ENCODE measurements at places on chromosomes 3 and 15.
A peak's percentile ranks its signal among the peaks of the same experiment; 100 is the strongest.

DNA sequence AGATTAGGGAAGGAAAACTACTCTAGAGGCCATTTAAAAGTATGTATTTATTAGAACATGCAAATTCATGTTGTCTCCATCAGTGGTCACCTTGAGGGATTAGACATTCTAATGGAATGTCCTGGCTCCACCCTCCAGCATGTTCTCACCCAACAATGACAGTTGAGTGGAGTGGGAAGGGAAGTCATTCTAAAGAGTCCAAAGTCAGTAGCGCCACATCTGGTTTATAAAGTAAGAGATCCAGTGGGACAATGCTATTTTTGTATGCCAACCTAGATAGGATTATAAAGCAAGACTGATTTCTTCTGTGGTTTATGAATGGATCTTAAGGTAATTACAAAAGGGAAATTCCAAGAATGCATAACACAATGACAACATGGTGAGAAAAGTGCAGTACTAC is 33.3 kb downstream of the SLC24A1 start:
- DNase-seq, result no peak

DNA sequence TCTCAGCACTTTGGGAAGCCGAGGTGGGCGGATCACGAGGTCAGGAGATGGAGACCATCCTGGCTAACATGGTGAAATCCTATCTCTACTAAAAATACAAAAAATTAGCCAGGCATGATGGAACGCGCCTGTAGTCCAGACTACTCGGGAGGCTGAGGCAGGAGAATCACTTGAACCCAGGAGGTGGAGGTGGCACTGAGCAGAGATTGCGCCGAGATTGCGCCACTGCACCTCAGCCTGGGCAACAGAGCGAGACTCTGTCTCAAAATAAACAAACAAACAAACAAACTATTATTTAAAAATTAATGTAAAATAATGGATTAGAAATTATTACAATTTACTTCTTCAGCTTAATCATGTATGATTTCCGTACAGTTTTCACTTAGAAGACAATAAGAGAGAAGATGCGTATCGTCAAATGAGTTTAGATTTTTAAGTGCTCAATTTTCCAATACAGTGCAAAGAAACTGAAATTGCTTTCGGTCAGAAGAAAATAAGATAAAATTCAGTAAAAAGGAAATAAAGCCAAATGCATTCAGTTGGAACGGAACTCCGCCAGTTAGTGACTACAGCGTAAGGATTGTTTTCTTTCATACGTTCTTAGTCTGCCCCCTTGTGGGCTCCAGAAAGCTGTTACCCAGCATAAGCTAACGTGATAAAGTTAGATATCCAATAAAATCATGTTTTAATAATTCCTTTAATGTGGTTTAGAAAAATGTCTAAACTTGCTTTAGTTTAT is 24.8 kb downstream of the AADAC start:
- DNase-seq, result peak; percentile 16

DNA sequence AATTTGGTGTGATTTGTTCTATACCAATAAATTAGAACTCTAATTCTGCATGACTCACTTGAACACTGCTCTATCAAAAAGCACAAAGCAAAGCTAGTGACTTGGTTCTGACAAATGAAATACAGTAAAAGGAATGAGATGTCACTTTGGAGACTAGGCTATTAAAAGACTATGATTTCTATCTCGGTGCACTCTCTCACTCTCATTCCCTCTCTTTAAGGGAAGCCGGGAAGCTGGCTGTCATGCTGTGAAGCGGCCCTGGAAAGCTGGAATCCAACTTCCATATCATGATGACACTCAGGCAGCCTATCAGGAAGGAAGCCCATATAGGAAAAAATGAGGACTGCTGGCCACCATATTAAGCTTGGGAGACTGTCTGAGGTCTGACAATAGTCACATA is 590.1 kb upstream of the CBLB start:
- DNase-seq, result no peak

GRCh38 chr15:32042269-32042972 is 12.1 kb downstream of the CHRNA7 start:
- DNase-seq, result no peak

- DNase-seq, result no peak
These were observed 86.6 kb upstream of the SLC6A11 start for GRCh38 chr3:10729439-10729838.

- DNase-seq, result no peak
These were observed 87.9 kb downstream of the ULK4 start for GRCh38 chr3:41874022-41874421.

- no peak for DNase-seq
These were observed 99.8 kb upstream of the ROPN1 start for GRCh38 chr3:124091716-124092115.

GRCh38 chr3:102896851-102897621 is 462.2 kb downstream of the ZPLD1 start:
- DNase-seq, result no peak

GRCh38 chr3:171156401-171157010 is 130.0 kb upstream of the SLC2A2 start:
- DNase-seq, result no peak

GRCh38 chr3:196280689-196281440 is 6.7 kb downstream of the PCYT1A start:
- DNase-seq, result no peak

GRCh38 chr15:67253549-67254237 is 768 bp downstream of the AAGAB start:
- DNase-seq, result no peak

GRCh38 chr3:10511809-10512494 is 6.6 kb upstream of the ATP2B2 start:
- DNase-seq, result no peak

DNA sequence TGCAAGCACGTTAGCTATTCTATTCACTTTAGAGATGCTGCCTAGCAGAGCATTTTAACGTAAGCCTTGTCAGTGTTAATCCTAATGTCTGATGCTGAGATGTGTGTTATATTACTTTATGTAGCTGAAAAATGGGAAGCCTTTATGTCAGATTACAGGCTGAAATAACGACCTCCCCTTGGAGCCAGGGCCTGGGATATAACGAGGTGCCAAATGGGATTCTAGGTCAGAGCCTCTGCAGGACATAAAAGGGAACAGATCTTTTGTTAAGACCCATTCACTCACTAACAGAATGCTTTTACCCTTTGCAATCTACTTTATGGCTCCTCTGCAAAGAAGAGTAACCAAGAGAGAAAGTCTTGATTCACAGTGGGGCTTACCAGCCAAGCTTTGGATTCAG is 815.5 kb upstream of the CFAP20DC start:
- DNase-seq, result no peak

GRCh38 chr3:31710123-31710803 is 177.5 kb downstream of the STT3B start:
- DNase-seq, result no peak

GRCh38 chr3:180617049-180617448 is 15.1 kb downstream of the TTC14 start:
- no peak for DNase-seq

DNA sequence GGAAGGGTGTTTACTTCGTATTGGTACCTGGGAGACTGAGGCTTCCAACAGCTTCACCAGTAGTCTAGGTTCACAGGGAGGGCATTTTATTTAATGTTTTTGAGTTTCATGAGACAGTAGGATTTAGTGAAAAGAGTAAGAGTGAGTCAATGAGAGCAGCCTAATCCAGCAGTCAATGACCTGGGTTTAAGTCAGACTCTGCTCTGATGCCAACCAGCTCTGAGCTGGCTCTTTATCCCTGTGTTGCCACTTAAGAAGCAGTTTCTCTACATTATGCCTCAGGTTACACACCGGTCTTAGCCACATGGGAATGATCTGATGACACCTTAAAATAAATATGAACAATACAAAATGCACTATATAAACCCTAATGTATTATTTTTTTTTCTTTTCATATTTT is 59.4 kb upstream of the KCNMB2 start:
- no peak for DNase-seq

- DNase-seq, result peak; percentile 3
These were observed 16.8 kb downstream of the EMC4 start for GRCh38 chr15:34241376-34242330.

DNA sequence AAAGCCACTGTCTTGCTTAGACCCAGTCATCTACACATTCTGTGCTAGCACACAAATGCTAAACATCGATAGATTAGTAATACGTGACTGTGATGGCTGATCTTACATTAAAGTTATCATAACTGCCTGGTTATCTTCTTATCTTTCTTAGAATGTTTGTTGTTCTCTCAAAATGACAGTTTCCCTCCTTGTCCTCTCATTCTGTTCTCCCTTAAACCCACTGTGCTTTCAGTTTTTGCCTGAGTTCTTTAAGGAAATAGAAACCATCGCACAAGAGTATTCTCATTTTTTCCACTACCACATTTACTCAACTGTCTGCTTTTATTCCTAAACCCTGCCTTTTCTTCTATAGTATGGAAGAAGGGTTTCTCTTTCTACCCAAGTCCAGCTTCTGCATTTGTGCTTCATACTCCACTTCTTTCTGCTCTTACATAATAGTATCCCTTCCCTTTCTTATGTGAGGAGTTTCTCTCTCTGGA is 17.1 kb downstream of the STX19 start:
- DNase-seq, result no peak

GRCh38 chr3:48856469-48856868 is 8.8 kb upstream of the PRKAR2A start:
- no peak for DNase-seq

DNA sequence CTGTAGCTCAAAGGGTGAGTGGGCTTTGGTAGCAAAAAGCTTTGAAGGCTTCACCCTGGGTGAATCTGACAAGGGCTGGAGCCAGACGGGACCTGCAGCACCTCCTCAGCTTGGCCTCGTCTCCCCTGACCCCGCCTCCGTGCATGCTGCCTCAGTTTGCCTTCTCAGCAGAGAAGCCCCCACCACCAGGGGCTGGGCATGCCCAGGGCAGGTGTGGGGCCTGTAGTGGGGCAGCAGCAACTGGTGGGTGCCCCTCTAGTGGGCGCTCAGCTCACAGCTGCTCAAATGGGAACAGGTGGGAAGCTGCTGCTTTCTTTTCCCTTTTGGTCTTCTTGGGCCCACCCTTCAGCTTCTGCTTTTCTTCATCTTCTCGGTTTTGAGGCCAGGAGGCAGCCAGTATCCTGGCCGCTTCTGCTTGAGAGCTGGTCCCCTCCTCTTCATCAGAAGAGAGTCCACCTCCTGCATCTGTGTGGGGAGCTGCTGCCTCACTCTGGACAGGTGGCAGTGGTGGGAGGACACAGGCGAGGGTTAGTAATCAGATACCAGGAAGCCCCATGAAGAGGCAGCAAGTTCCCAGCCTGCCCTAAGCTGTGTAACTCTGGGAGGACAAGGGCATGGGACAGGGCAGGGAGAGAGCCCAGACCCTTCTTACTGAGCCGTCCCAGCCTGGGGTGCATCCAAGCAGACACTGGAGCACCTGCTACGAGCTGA is 21.0 kb downstream of the TMEM43 start:
- DNase-seq, result no peak

GRCh38 chr15:59327942-59328341 is 44.7 kb downstream of the MYO1E start:
- no peak for DNase-seq

GRCh38 chr3:137768361-137769321 is 4.5 kb downstream of the SOX14 start:
- DNase-seq, result no peak

DNA sequence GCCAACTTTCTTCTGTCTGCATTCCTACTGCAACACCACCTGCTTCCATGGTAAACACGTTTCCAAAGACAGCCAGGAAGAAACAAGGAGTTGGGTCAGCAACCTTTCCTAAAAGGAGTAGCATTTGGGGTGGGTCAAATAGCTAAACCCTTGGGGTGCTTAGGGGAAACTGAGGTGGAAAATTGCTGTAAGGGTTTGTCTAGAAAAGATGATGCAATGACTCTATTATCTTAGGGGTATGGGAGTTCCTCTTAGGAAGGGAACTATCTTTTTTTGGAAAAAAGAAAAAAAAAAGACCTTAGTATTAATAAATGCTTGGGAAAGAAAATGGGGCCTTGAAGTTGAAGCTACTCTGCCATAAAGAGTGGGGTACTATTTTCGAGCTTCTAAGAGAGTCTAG is 86.1 kb upstream of the POMGNT2 start:
- no peak for DNase-seq

GRCh38 chr15:101556273-101556672 is 66.8 kb upstream of the PCSK6 start:
- no peak for DNase-seq

- DNase-seq, result no peak
These were observed 199.4 kb upstream of the PPP2R3A start for GRCh38 chr3:135766115-135766514.

DNA sequence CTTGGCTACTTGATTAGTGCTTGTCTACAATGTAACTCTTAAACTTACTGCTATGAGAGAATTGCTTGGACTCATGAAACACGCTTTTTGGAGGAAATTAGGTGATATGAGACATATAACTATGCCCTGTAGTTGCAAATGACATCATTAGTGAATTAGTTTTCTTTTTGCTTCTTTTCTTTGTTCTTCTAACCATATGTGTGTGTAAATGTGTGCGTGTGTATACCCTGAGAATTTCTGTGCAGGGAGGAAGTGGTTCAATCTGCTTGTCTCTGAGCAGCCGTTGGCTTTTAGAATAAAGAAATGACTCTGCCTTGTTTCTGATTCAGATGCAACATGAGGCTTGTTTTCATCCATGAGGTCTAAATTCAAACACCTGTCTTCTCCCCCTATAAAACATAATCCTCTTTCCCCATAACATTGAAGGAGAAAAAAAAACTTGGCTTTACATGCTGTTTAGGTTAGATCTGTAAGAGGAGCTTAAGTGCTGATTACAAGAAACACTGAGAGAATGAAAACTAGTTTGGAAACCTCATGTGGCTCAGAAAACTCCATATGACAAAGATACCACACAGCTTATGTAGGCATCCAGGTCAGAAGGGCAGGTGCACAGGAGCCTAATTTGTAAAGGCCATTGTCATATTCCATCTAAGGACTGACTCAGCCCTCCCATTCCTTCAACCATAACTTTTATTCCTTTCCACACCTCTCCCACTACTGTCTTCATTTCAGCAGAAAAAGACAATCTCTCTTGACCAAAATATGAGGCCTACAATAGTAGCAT is 30.5 kb upstream of the BLM start:
- no peak for DNase-seq

DNA sequence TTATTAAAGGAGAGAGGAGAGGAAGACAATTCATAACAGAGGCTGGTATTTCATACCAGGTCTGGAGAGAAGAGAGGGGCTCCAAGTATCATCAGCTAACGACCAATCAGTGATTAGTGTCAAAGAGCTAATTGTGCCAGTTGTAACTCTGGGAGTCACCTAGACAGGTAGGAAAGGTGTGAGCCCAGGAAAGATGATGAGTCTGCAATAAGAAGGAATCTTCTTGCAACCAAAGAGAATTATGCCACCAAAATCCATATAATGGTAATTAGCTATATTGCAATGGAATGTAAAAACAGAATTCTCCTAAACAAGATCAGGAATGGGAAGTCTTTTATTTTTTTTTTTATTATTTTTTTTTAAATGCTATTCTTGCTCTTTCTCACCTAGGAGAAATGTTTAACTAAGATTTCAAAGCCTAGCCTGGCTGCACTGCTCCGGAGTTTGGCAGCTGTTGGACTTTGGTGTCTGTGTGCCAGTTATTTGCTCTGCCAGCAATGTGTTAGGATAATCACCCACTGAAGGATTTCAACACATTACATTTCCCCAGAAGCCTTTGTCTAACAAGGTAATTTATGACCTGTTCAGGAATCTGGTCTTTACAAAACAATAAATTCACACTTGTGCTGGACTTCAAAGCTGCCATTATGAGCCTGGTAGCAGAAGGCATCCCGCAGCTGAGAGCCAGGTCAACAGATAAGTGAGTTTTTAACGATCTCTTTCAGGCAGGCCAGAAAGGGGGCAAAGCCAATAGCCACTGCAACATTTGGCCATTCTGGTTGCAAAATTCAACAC is 89.4 kb downstream of the FOXB1 start:
- no peak for DNase-seq

- DNase-seq, result no peak
These were observed 36.9 kb upstream of the FRMD4B start for GRCh38 chr3:69422751-69423150.
